ENCODE measurements at places on chromosomes 5 and 9.

- no peak for DNase-seq
Observed at GRCh38 chr5:121954086-121954485, 7.7 kb upstream of the SRFBP1 start.

DNA sequence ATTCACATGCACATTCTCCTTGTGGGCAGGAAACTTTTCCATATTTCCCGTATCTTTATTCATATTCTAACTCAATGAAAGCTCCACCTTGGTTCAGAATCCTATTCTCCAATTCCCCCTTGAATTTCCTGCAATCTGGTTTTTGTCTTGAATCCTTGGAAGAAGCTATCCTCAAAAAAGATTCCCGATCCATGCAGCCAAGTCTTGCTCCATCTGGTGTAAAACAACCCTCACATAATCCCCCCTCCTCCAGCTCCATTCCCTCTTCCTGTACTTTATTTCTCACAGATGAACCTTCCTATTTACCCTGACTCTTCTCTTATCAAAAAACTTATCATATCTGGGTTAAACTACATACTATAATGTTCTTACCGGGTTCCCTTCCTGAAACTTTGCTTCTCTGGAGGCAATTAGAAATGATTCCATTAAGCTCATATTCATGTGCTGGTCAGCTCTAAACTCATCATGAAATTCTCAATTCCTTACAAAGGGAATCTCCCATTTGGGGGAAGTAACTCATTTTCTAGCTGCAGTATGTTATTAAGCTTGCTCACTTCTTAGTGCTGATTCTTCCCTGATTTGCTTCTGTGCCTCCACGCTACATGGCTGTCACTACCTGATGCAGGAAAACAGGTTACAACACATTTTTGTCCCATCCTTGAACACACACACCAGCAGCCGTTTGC, 81.7 kb downstream of the GNAQ start:
- no peak for DNase-seq

GRCh38 chr5:138038826-138039225, 5.9 kb upstream of the FAM13B start:
- no peak for DNase-seq

- no peak for DNase-seq
Observed at GRCh38 chr5:135237748-135238103, 161.3 kb downstream of the MACROH2A1 start.
